T-helper 2 cell treated with Interferon-gamma antibody and Interleukin-4, amounts not matched to agents 100 ng/mL and 5 ng/mL, for 36 hours (primary cell): ENCODE measurements at places on chromosomes 7 and 10. TPM values are rescaled to one million over a fixed set of nuclear protein-coding genes. Genes with fewer than 3 reads are reported as not detected.

NPC1L1 gene
- total RNA-seq = not detected in 2 replicates

GRM8 gene
- not detected in 2 replicates for total RNA-seq

TDRD1 gene
- total RNA-seq = 0.09 and 0.23 TPM in 2 replicates

ADRB1 gene
- not detected in 2 replicates for total RNA-seq

TUBAL3 gene
- not detected in 2 replicates for total RNA-seq

FMC1 gene
- total RNA-seq = 3.4 and 6.7 TPM in 2 replicates

GLUD1 gene
- total RNA-seq = 99.2 and 99.7 TPM in 2 replicates
